Stimulated activated CD8-positive, alpha-beta memory T cell treated with anti-CD3 and anti-CD28 coated beads, Interleukin-4, amount 100 ng/mL, for 4 hours (primary cell): ENCODE measurements at places on chromosomes 2 and 18.

DNA sequence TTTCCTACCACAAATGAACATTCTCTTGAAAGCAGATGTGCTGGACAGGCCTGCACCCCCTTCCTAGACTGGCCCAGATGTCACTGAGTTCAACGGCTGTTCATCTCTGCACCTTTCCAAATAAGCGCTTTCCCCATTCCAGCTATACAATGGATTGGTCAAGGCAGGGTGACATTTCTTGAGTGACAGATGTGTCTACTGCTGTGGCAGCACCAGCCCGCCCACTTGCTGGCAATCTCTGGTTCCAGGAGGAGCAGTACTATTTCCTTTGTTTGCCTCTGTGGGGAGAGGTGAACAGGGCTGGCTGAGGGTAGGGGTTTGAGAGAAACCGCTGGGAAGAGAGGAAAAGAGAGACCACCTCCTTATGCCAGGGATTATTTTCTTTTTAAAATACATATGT is 269.5 kb upstream of the POU3F3 start:
- no peak for DNase-seq

GRCh38 chr2:25297738-25298137 is 44.0 kb downstream of the DNMT3A start:
- no peak for DNase-seq

- no peak for DNase-seq
Measured at GRCh38 chr2:107719141-107719540, 107.6 kb upstream of the RGPD4 start.

DNA sequence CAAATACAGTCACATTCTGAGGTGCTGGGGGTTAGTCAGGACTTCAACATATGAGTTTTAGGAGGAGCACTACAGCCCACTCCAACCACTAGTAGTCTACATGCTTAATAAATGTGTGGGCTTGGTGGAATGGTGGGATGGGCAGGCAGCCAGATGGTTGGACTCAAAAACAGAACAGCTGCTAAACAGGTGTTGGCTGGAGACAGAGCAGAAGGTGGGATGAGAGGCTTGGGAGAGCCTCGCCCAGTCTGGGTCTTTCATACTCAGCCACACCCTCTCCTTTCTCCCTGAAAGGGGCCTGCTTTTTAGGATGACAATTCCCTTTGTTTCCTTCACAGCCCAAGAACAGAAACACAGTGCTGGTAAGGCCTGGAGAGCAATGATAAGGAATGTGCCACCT is 143.9 kb upstream of the KLHL29 start:
- DNase-seq, result no peak
